ENCODE measurements at places on chromosomes 4 and X.

DNA sequence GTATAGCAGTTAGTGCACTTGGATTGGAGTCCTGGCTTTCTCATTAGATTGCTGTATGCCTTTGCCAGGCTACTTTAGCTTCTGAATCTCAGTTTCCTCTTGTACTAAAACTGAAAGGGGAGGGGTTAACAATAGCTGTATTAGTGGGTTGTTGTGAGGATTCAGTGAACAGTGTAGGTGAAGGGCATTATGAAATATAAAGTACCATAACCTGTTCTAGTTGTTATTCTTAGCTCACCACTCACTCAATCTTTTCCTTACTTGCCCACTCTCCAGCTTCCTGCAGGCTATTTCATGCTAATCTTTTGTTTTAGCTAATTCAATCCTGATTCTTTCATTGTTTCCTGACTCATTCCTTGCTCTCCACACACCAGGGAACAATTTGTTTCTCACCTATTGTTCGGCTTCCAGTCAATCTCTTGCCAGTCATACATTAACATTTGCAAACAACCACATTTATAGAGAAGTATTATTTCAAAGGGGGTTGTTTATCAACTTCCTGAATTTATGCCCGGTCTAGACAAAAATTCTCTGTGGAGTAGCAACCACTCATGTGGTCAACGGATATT is 50.6 kb upstream of the EDA start:
- no peak for DNase-seq

DNA sequence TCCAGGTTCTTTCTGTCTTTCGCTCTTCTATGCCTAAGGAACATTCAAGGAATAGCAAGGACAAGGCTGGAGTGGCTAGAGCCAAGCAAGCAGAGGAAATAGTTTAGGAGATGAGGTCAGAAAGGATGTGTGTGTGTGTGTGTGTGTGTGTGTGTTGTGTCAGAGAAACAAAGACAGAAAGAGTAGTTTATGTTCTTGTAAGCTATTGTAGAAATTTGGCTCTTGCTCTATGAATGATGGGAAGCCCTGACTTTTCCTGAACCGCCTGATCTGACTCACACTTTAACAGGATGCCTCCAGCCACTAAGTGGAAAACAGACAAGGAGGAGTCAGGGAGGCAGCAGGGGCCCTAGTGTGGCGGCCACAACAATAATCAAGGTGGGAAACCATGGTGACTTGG is 39.7 kb downstream of the LGI2 start:
- no peak for DNase-seq

GRCh38 chrX:53255738-53256191 is 25.6 kb downstream of the IQSEC2 start:
- DNase-seq = no peak

DNA sequence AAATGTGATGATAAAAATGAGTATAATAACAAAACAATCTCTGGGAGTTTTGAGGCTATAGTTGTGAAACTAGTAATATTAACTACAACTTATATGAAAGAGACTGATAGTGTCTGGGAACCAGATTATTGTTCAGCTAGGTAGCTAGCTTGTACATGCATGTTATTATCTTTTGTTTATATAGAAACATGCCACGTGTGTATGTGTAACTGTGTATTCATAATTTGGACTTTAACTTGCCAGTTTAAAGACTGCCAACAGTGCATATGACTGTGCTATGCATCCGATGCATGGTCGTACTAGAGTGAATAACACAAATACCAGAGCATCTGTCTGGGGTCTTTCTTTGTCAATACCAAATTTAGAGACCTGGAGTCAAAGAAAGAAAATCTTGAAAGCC is 92.2 kb downstream of the ADGRL3 start:
- DNase-seq = no peak

GRCh38 chr4:118356731-118357130 is 3.9 kb upstream of the PRSS12 start:
- DNase-seq = no peak

DNA sequence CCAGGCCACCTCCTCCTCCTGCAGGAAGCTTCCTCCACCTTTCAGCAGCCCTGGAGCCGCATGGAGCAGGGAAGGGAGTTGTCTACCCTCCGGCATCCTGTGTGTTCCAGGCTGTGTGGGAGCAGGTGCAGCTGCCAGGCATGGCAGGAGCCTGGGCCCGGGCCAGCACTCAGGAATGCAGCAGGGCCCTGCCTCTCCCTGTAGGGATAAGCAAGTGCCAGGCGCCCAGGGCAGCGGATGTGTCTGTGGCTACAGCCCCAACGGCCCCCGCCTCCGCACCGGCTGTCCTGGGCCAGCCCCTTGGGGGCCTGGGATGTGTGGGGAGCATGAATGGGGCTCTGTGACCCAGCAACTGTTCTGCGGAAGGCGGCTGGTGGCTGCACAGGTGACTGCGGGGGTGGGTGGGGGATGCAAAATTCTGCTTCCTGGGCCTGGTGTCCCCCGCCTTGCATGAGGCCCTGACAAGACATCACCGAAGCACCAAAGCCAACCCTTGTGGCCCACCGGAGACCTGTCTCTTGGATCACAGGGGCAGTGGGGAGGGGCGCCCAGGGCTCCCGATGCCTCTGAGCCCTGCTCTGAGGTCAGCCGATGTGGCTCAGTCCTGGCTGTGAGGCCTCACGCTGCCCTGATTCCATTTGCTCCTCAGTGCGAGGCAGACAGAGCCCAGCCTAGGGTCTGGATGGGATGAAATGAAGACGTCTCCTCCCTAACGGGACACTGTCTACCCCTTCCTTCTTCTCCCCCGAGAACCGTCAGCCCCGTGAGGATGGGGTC is 1.4 kb upstream of the DOK7 start:
- DNase-seq = no peak

DNA sequence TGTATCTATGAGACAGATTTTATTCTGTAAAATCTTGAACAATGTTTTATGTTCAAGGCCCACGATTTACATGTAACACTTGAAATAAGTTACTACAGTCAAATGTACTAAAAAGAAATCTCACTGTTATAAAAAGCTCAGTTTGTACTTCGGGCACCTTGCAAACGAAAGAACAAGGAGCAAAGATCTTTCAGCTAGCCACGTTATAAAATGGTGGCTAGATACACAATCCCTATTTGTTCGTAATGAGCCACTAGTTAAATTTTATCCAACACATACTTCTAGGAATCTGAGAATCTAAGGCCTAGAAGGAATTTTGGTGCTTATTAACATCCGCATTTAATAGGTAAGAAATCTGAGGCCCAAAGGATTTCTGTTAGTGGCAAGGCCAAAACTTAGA is 2.5 kb downstream of the ARHGEF9 start:
- DNase-seq = no peak

DNA sequence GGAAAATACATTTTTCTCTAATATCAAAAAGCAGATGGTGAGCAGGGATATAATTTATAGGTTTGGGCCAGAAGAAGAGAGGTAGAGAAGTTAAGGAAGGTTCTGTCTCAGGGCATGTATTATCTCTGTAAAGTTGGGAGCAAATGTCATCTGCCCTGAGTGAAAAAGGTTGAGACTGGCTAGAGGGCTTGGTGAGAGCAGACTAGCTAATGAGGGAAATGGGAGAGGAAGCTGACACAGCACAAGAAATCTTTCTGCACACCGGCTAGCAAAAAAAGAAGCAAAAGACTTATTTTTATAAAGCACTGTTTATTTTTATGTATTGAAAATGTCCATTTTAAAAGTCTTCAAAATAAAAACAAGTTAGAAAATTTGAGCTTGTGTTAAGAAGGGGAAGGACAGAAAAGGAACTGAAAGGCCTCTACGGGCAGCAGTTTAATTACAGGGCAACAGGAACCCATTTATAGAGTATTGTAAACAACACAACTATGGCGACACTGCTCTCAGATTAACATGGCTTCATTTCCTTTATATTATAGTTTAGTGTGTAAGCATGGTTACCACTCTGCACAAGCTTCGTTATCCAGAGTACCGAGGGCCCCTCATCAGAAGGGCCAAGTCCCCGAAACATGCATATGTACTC is 17.4 kb downstream of the CD40LG start:
- no peak for DNase-seq

DNA sequence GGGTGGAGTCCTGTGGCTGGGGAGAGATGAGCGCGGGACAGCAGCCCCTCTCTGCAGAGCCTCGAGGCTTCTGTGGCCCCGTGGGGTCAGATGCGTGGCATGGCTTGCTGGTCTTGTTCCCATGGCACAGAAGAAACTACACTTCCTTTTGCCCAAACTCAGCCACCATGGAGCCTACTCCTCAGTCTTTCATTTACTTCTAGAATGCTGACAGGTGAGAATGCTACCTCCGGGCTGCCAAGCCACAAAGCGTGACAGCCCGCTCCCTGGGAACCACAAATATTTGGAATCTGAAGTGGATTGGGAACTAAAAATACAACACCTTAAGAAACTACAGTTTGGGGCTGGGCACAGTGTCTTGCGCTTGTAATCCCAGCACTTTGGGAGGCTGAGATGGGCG is 98.0 kb downstream of the TRAPPC11 start:
- no peak for DNase-seq

- no peak for DNase-seq
Observed at GRCh38 chr4:15749001-15749400, 29.1 kb upstream of the CD38 start.

DNA sequence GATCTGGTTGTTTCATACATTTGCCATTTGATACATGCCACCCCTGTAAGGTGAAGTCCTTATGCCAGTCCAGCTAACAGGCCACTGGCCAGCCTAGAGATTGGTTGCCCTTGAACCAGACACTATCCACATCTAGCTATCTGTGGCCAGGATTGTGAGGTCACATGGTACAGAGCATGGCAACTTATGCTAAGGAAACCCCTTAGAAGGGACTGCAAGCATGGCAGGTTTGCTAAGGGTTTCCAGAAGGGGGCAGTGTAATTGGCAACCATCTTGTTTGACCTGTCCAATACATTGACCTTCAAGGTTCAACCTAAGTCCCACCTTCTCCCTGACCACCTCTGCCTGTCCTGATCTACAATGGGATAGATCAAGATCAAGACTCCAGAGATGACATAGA is 47.5 kb downstream of the SMC1A start:
- DNase-seq = no peak

DNA sequence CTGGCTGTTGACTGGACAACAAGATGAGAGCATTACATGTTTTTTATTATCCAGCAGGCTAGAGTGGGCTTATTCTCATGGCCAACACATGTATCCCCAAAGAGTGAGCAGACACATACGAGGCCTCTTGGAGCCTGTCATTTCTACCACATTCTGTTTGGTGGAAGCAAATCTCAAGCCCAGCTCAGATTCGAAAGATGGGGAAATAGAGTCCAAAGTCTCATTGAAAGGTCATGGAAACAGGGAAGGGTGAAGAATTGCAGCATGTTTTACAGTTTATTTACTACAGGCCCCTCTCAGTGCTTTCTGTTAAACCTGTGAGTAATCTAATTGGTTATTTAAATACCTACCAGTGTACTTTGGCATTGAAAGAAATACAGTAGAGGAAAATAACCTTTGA is 108.6 kb downstream of the FRAS1 start:
- DNase-seq = no peak

- no peak for DNase-seq
Observed at GRCh38 chr4:18698119-18698883, 676.7 kb upstream of the LCORL start.

- DNase-seq = no peak
Observed at GRCh38 chrX:116930311-116930710, 467.5 kb upstream of the CT83 start.

DNA sequence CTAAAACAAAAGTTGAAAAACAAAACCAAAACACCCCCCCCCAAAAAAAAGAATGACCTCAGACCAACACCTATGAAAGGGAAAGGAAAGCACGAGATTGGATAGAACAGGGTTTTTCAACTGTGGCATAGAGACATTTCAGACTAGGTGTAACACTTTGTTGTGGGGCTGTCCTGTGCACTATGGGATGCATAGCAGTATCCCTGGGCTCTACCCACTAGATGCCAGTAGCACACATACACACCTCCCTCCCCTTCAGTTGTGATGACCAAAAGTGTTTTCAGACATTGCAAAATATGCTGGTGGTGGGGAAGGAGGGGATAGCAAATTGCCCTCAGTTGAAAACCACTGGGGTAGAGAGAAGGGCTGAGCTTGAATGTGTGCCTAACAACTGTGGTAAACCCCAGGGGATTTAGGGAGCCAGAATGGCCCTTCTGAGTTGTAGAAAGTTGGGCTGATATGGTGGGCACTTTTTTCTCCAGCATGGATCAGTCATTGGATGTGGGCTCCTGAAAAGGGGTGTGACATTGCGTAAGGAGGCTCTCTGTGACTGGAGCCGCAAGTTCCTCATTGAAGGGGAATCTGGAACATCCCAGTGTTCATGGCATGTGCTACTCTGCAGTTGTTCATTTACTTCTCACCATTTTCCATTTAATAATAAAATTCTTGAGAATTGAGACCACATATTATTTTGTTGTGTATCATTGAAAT is 8.8 kb upstream of the GEMIN8 start:
- no peak for DNase-seq

DNA sequence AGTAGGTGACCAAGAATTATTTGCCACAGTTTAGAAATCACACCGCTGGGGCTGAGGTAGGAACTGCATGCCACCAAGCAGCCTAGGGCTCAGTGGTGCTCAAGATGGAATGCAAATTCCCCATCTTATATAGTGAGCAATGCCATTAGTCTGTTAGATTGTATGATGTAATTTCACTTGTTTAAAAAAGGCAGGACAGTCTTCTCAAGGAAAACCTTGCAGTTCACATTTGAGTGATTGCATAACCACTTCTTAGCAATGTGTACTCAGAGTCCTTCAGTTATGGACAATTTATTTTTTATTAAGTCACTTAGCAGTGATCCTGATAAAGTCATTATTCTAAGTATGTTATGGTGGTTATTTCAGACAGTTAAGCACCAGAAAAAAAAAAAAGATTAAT is 142.9 kb upstream of the SFRP2 start:
- DNase-seq = no peak

DNA sequence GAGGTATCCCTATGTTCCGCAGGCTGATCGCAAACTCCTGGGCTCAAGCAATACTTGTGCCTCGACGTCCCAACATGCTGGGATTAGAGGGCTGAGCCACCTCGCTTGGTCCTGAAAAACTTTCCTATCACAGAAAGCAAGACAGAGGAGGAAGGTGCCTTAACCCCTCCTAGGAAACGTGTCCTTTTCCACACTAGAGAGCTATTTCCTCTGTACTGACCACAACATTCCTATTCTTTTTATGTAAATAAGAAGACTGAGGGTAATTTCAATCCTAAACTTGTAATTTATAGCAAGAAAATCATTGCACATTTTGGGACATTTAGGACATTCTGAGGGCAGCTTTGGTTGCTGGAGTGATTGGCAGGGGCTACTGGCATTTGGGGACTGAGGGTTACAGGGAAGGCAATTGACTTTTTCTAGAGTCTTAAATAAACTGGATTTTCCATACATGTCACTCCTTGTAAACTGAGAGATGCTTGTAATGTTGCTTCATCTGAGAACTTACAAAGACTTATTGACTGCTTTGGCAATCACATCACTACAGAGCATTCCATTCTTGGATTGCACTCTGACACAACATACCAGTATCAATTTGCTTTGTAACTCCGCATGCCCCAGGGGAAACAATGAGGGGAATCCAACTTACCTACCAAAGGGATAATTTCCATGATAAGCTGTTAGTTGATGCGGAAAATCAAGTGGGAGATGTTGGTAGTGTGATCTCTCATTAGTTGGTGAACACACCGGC is 15.6 kb downstream of the XAGE3 start:
- DNase-seq = no peak
